ENCODE measurements at places on chromosomes 16 and 17.

DNA sequence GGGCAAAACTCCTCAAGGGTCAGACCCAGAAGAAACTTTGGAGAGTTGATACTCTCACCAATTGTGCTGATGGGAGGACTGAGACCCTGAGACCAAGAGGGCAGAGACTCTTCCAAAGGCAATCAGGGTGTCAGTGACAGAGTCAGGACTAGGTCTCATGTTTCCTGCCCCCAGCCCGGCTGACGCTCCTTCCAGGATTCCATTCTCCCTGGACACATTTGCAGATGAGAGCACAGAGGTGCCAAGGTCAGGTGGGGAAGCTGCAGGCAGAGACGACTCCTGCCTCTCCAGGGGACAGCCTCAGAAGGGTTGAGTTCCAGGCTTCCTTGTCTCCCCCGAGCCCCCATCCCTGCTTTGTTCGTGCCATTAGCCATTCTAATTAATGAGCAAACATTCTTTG lies 174.1 kb downstream of the WSCD1 start:
- no peak for DNase-seq

GRCh38 chr16:70588565-70588964 lies 57.8 kb upstream of the IL34 start:
- DNase-seq, result no peak

DNA sequence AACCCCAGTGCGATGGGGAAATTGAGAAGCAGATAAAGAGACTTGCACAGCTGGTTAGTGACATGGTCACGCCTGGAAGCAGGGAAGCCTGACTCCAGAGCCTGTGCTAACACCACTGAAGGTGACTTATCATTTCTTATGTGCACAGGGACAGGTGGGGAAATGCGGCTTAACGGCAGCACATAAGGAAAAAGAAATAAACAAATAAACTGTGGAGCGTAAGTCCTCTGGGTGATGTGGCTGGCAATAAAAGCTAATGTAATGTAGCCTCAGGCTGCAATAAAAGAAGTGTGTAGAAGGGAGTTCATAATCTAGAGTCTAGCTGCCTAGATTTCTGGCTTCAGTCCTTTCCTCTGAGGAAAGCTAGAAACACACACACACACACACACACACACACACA lies 10.6 kb downstream of the CDH11 start:
- no peak for DNase-seq

DNA sequence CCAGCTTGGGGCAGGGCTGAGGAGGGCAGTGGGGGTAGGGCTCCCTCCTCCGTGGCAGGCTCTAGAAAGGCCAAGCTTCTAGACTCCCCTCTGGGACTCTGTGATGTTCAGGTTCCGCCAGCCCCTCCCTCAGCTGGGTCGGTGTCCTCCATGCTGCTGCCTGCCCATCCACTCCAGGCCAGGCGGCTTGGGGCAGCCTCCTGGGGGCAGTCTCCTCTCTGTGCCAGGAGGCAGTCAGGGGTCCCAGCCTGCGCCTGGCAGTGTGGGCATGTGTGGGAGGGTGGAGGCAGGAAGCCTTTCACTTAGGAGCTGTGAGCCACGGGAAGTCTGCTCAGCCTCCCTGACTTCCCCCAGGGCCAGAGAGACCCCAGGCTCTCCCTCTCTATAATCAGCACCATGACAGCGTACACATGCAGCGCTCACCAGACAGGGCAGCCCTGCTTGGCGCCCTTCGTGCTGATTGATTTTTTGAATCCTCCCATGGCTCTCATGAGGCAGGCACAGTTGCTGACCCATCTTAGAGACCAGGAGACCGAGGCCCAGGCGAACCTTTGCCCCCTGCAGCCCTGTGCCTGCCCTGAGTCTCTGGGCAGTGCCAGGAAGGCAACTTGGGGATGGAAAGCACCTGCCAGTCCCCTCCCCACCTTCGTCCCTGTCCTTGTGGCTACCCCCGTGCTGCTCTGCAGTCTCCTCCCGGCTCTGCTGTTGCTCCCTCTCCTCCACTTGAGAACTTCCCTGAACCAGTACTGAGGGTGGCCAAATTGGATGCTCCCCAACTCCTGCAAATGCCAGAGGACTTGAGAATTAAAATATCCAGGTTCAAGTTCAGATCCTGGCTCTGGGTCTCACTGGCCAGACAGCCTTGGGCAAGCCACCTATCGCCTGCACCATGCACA lies 234.7 kb upstream of the GSE1 start:
- no peak for DNase-seq

DNA sequence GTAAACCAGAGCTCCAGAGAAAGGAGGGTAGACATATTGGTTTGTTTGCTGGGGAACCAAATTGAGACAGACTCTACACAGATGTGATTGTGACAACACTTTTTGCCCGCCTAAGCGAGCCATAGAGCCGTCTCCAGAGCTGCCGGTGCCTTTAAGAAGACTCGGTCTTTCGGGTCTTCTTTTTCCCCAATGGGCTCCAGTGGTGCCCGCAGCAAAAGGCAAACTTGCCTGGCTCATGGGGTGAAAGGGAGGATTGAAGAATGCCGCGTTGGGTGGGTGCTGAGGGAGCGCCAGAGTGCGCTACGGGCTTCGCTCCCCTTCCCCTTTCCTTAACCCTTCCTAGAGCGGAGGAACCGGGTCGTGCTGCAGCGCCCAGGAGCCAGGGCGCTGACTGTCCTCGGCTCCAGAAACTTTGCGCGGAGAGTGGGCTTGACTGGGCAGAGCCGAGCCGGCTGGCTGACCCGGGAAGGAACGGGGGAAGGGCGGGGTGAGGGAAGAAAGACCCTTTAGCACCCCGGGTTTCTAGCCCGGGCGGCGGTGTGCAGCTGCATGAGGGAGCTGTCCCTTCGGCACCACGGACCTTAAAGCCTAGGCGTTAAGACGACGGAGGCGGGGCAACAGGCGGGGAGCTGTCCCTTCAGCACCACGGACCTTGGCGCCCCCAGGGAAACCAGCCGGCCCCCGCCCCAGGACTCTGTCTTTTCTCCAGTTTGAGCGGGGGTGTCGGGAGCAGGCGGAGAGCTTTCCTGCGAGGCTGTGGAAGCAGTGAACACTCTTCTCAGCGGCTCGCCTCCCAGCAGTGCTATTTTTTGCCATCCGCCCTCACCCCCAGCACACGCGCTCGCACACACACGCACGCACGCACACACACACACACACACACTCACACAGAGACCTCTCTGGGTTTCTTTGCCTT lies at the start of gene CACNG3:
CACNG3 (plus strand) TSS at position 880 of the 916 bp plus-strand sequence. CDS start 420 bp downstream, outside the sequence.
- DNase-seq, result no peak

Measured in GM04504 (cell line).